Glutamatergic neuron (in vitro differentiated cells): ENCODE measurements at places on chromosomes 12 and 14. TPM values are rescaled to one million over a fixed set of nuclear protein-coding genes. Genes with fewer than 3 reads are reported as not detected.

GRCh38 chr14:93997916-93998870, 1.1 kb downstream of the CCDC197 start:
- no peak for DNase-seq

DNA sequence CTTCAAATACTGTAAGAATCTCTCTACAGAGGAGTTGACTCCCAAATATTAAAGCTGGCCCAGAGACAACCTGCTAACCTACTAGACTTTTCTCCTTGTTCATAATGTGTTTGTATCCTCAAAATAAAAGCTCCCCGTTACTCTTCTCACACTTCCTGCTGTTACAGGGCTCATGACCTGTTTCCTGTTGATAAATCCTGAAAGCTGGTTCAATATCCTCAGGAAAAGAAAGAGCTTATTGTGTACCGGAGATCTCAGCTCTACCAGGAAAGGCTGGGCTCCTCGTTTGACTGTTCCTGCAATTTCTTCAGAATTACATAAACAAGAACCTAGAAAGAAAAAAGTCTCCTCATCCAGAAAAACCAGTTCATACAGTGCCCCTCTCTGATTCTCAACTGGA, 30.8 kb downstream of the CLEC1A start:
- DNase-seq, result no peak

DNA sequence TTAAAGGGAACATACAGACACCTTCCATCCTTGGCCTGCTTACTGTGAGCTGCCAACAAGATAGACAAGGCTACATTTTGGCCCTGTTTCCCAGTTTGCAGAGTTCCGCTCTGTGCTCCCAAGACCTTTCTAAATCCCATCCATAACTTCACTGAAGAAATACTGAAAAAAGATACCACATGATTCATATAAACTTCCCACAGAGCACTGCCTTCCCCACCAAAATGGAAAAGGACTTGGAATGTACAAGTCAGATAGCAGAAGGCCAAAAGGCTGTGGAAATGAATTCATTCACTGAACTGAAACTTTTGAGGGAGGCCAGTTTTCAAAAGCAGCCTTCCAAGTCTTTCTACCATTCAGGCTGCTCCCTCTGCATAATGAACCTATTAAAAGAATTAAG, 29.6 kb downstream of the PDZRN4 start:
- DNase-seq, result no peak

GRCh38 chr14:85250414-85251189, 279.3 kb upstream of the FLRT2 start:
- DNase-seq, result no peak

DNA sequence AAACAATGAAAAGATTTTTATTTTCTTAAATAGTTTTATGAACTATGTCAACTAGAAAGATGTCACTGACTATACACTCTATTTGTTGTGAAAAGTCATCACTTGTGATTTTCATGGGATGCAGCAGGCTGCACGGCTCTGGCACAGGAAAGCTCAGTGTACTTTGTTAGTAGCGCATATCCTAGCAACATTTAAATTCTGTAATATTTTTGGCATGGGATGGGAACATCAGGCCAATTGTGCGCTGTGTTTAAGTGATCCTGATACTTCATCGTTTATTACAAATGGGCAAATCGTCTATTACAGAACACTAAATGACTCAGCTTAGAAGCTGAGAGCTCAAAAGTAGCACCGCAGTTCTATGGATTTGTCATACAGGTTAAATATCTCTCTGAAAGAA, 60.7 kb upstream of the SAV1 start:
- no peak for DNase-seq

DNA sequence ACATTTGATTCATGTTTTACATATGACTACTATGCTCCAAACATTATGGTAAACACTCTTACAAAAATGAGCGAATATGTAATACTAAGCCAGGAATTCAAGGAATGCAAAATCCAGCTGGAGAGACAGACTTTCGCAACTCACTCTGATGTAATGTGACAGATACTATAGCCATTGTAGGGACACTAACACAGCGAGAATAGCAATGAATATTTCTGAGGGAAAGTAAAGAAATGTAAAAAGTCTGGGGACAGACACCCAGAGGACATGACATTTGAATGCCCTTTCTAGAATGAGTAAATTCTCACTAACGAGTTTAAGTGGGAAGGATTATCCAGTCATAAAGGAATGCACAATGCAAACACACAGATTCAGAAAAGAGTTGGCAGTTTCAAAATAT, 121.9 kb downstream of the PIK3C2G start:
- DNase-seq, result no peak

DNA sequence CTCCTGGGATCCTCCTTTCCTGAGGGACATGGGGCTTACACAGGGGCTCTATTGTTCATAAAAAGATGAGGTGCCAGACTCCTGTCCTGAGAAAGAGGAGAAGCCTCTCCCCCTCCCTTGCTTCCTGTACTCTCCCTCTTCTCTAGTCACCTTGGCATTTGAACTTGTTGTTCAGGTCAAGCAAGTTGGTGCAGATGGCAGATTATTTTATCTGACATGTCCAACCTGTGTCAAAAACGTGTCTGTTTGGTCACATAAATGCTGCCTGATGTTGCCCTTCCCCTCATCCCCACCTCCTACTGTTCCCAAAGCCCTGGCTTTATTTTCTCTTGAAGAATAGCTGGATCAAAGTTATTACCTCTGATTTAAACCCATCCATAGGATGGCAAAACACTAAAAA, 154.8 kb downstream of the TMX1 start:
- no peak for DNase-seq

DNA sequence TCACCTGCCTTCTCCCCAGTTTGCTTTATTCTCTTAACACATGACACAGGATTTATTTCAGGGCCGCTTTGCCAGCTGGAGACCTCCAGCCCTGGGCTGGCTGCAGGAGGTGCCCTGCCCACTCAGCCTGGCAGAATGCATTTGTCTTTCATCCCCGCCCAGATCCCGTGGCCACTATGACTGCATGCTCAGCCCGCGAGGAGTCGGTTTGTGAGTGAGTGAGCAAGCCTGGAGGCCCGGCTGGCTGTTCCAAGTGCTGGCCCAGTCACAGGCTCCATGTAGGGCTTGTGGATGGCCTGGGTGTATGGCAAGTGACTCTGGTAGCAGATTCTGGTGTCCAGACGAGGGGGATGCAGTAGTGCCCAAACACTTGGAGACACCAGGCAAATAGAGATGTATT, 2.1 kb downstream of the TDP1 start:
- no peak for DNase-seq

DNA sequence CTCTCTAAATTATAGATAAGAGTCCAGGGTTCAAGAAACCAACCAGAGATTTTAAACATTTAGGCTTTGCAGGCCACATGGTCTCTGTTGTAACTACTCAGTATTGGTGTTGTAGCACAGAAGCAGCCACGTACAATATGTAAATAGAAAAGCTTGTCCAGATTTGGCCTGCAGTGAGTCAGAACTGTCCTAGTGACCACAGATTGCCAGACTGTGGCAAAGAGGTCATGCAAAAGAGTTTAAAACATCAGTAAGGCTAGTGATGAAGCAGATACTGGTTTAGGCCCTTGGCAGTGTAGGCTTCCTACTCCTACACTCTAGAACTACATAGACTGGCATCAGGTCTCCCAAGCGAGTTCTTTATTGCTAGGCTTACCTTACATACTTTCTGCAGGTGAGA, 117.6 kb upstream of the GARIN6 start:
- no peak for DNase-seq

DNA sequence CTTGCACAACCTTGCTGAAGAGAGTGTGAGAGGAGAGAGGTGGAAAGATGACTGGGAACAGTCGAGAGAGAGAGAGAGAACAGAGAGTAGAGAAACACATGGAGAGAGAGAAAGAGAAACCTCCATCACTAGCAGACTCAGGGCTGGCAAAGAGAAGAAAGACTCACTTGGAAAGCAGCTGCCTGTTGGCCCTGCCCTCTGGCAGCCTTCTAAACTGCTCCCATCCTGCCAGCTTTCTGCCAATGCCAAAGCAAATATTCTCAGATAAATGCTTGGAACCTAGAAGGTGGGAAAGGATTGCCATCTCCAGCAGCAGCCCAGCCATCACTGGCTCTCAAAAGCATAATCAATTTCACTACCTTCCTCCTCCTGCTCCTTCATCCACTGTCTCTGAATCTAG, 107.9 kb upstream of the WSCD2 start:
- no peak for DNase-seq

DNA sequence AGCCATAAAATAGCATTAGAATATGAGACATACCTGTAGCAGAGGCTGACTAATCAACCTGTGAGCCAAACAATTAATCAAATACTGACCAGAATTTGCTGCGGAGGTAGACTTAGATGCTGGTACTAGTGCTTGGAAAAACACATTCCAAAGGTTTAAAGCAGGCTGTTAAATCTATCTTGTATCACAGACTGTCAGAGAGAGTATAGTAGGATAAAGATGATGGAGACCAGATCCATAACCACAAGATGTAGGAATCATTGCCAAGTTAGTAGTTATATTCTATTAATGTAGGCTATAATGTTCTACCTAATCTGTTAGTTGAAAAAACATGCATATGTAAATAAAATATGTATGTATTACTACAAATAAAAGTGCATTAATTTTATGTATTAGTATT, 726.2 kb downstream of the SLC6A15 start:
- DNase-seq, result no peak

DNA sequence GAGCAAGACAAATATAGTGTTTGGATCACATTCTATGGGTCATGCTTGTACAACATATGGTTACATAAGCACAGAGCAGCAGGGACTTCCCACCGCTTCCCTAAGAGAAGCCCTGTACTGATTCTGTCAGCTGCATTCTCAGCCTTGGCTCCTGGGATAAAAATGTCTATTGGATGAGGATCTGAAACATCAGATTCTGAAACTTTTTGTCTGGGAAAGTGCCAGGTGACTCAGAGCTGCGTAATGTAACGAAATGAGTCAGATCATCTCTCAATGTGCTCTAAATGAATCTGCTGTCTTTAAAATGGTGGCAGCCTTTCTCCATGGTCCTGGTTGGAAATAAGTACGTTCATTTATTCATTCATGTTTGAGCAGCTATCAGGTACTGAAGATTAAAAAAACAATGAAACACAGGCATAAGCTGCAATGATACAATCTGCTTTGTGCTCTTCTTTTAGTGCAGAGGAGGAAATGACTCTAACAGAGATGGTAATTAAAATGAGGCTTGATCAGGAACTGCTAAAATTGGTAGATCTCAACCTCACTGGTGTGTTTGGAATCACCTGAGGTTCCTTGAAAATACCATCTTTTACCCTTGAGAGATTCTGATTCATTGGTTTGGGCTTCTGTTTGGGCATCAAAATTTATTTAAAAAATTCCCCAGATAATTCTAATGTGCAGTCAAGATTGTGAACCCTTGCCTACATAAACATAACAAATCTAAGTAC, 99.1 kb upstream of the NAP1L1 start:
- DNase-seq, result no peak

DNA sequence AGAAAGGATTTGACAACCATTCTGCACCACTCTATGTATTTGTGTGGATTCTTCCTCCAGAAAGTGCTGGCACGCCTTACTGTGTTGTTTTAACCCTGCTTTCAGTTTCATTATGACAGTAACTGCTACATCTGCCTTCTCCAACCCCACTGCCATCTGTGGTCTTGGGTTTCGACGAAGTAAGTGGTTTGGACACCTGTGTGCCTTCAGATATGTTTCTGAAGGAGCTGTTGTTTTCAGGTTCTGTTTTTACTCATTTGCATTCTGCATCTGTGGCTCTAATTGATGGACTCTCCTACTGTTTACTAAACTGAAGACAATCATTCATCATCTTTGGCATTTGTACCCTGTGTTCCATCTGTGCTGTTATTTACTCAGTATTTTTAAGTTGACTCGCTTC, 4.1 kb downstream of the TSHR start:
- DNase-seq, result no peak

- no peak for DNase-seq
These were observed 12.4 kb downstream of the CABP1 start for GRCh38 chr12:120652656-120653435.

DNA sequence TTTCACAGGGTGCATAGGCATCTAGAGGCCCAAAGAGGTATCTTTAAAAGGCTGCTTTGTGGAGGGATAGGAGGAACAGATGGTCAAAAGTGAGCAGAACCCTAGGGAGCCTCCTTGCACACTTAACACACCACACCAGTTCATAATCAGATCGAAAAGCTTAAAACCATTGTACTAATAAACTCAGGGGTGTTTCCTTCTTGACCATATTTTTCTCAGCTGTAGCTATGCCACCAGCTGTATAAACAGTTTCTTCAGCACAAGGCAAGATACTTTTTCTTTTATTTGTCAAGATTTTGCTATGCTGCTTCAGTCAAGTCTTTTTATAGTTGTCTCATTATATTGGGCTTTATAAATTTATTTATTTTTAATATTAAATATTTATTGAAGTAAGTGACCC, 88.7 kb downstream of the RIC8B start:
- no peak for DNase-seq

The MYH6 gene
- total RNA-seq, result not detected

The MSI1 gene
- 229 TPM for total RNA-seq

The WNT1 gene
- not detected for total RNA-seq

The GSG1 gene
- not detected for total RNA-seq

The GLIPR1L1 gene
- total RNA-seq, result not detected

The CLEC14A gene
- 0.96 TPM for total RNA-seq
